SK-N-SH treated with all-trans-retinoic acid at 6 μM for 48 hours (cell line): ENCODE measurements at places on chromosomes 13 and 19.

DNA sequence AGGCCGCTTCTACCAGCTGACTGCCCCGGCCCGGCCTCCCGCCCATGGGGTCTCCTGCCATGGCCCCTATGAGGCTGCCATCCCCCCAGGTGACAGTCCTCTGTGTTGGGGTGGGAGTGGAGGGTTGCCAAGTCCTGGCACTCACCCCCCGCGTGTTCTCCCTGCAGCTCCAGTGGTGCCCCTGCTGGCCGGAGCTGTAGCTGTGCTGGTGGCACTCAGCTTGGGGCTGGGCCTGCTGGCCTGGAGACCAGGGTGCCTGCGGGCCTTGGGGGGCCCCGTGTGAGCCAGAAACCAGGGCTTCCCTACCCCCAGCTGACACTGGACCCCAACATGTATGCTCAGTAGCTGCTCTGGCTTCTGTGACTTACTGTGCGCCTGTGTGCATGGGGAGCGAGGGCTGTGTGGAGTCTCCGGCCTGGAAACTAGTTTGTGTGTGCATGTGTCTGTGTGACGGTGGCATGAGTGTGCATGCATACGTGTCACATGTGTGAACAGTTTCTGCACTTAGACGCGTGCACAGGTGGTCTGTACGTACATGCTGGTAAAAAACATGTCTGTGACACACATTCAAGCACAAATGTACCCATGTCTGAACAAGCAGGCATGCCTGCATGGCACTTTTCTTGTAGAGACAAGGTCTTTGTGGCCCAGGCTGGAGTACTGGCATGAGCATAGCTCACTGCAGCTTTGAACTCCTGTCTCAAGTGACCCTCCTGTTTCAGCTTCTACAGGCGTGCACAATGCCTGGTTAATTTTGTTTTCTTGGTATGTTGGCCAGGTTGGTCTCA lies 4.9 kb downstream of the ACP4 start:
- ATAC-seq = peak; percentile 39

- ATAC-seq = peak; percentile 52
These were observed at the start of gene BICRA for GRCh38 chr19:47608969-47609905. TSS of gene BICRA (plus strand) at chr19:47609134. CDS start at chr19:47673575, 64,441 bp downstream.

- no peak for ATAC-seq
These were observed 39.4 kb upstream of the MEDAG start for GRCh38 chr13:30866677-30867076.

DNA sequence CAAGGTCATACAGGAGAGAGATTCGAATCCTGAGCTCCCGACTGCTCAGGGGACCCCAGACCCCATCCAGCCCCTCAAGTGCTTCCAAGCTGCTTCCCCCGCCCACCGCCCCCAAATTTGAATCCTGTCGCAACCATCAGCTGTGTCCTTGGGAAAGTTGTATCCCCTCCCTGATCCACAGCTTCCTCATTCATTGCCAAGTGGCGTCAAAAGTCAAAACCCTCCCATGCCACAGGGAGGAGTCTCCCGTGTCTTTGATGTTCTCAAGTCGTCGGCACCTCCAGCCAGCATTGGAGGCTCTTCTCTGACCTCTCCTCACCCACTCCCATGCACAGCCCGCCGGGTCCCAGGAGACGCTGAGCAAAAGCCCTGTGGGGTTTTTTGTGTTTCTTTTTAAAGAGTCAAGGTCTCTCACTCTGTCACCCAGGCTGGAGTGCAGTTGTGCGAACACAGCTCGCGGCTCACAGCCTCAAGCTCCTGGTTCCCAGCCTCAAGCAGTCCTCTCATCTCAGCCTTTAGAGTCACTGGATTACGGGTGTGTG lies 2.8 kb upstream of the IFI30 start:
- ATAC-seq = no peak

DNA sequence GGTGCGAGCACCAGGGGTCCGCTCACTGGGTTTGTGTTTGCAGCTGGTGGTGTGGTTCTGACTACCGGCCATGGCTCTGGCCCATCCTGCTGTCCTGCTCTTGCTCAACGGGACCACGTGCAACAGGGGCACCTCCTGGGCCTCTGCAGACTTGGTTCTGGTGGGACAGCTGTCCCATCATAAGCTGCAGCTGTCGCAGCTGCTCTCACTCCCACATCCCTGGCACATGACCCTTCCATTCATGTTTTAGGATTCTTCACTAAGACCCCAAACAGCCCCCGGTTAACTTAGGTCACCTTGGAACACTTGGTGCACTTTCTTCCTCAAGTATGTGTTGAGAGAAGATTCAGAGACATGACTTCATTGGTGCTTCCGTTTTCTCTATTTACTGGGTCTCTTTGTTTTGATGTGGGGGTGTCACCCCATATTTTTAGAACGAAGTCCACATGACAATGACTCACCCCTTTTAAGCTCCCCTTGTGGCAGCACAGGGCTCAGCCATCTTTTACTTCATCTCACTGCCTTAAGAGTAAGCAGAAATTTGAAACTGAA lies 68.4 kb upstream of the ARHGEF7 start:
- ATAC-seq = no peak

DNA sequence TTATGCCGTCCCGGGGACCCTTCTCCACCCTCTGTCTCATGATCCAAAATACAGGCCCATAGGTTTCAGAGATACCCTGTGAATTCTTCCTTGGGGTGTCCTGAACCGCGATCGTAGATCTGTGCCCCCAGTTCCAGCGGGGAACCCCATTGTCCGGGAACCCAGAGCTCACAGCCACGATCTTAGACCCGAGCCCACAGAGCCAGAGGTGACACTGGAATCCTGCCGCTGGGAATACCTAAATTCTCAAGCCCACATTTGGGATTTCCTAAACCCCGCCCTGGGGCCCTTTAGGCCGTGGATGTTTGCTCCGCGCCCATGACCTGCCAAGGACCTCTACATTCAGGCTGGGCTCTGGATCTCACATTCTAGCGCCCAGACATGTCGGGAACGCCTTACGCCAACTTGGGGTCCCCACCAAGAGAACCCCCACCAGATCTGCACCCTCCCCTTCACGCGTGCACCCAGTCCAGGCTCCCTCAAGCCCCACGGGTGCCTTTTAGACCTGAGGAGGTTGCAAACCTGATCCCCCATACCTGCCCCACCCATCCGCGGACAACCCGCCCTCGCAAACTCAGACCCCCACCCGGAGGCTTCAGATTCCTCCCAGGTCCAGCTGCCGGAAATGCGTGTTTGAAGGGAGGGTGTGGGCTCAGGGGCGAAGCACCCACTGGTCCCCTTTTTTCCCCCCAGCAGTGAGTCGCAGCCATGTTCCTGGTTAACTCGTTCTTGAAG lies 605 bp downstream of the CAPNS1 start:
- peak; percentile 24 for ATAC-seq

DNA sequence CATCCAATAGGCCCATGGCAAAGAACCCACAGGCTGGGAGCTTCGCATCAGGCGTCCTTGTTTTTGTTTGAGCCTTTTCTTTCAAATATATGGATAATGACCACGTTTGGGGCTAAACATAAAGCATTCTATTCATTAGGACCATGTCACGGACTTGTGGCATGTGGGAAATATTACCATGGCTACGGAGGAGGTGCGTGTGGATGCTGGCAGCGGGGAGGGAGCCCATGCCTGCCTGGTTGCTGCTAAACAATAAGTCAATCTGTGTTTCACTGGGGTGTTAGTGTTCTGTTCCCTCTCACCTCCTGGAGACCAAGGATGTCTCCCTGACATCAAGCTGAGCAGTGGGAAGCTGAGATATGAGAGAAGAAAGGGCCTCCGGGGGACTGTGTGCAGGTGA lies 121.1 kb downstream of the IRS2 start:
- no peak for ATAC-seq

DNA sequence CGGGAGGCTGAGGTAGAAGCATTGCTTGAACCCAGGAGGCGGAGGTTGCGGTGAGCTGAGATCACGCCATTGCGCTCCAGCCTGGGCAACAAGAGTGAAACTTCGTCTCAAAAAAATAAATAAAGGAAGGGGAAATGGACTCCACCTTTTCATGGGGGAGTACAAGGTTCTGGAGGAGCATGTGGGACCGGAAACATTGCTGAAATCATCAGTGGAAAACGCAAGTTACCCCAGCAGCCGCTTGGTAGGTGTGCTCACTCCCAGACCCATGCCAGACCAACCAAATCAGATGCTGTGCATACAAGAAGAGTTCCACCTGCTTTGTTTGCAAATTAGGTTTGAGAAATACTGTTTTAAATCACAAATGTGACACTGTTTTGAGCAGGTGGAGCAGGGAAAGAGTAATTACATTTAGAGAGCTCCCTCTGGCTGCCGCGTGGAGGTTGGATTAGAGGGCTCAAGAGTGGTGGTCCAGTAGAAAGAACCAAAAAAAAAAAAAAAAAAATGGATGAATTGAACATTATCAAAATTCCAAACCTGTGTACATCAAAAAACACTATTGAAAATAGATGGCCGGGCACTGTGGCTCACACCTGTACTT lies 4.9 kb downstream of the ERICH4 start:
- no peak for ATAC-seq

- no peak for ATAC-seq
These were observed 450.8 kb downstream of the HS6ST3 start for GRCh38 chr13:96540670-96541069.

DNA sequence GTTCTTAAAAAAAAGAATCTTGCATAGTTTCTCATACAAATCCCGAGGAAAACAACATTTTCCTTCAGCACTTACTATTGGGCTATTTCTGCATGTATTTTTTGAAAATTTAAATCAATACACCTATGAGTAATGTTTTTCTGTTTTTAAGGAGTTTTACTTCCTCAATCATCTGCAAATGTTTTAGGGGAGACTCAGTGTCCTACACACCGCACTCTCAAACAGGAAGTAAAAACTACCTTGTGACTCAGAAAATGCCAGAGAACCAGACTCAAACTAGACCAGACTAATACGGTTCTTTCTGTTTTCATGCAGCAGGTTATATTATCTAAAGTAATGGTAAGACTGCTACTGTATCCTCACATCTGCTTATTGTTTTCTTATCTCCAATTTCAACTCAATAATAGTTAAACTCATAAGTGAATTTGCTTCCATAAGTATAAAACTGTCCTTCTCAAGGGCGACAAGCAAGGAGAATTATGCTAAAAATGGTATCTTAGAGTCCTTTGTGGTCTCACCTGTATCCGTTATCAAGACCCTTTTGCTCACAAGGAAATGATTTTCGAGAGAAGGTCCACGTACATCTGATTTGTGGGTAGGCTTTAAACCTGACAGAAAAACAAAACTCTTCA lies 52.5 kb downstream of the FLT3 start:
- ATAC-seq = no peak

- no peak for ATAC-seq
These were observed 383.7 kb downstream of the HS6ST3 start for GRCh38 chr13:96473526-96474180.

DNA sequence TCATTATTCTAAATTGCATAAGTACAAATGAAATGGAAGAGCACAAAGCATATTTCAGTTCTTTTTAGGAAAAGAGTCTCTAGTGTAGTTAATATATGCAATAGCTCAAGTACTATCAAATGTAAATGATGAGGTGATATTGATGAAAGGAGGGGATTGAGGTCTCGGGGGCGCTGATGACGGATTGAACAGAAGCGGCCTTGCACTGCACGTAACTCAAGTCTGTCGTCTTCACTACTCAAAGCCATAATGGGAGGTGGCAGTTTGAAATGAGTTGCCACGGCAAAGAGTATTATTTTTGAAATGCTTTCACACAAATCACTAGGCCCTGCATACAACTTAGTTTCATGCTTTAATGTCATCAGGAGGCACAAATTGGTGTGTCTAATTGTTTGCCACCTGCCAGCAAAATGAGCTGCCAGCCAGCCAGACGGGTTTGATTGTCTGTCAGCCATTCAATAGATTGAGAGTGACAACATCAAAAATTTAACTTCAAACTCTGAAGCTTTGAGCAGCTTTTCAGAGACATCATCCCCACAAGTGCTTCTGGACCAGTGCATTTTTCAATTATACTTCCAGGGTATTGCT lies 256.6 kb downstream of the NBEA start:
- ATAC-seq = no peak

DNA sequence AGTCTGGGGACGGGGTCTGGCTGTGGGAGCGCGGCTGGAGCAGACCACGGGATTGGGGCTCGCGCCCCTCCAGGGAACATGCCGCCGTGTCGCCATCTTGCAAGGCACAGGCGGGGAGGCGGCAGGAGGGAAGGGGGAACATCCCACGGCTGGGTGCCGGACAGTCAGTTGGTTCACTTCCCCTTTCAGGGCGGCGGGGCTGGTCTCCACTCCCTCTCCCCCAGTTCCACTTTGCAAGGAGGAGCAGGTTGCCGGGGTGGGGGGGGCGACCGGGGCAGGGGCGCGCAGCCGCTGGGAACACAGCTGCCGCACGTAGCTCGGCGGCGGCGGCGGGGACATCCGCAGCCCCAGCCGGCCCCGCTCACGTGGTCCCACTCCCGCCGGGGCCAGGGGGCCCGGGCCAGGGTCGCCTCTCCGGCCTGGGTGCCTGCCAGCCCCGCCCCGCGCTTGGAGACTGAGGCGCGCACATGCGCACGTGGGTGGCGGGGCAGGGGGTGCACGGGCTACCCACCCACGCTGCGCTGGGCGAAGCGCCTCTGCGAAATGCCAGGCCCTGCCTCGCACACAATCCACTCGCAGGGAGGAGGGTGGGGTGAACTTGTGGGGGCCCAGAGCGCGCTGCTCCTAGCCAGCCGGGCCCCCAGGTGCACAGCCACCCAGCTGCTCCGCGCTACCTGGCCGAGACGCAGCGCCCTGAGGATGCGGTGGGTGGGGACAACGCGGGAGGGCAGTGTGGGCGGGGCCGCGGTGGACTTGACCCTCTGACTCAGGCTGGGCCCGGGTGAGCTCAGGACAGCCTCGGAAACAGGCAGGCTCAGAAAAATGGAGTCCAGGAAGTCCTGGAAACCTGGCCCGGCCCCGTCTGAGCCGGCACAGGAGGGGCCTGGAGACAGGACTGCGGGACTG lies 6.4 kb downstream of the KLF16 start:
- peak; percentile 49 for ATAC-seq

- no peak for ATAC-seq
These were observed 11.0 kb downstream of the CYTH2 start for GRCh38 chr19:48480183-48480557.

DNA sequence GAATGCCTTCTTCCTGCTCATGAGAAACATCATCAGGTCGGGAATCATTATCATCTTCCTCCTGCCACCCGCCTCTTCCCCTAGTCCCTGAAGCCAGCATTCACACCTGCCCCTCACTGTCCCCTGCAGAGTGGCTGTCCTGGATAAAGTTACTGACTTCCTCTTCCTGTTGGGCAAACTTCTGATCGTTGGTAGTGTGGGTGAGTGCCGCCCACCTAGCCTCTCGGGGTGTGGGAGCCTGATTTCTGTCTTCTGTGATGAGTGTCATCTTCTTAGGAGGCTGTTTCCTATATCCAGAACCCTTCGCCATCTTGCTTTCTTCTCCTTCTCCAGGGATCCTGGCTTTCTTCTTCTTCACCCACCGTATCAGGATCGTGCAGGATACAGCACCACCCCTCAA lies 12.5 kb downstream of the SLC44A2 start:
- no peak for ATAC-seq

DNA sequence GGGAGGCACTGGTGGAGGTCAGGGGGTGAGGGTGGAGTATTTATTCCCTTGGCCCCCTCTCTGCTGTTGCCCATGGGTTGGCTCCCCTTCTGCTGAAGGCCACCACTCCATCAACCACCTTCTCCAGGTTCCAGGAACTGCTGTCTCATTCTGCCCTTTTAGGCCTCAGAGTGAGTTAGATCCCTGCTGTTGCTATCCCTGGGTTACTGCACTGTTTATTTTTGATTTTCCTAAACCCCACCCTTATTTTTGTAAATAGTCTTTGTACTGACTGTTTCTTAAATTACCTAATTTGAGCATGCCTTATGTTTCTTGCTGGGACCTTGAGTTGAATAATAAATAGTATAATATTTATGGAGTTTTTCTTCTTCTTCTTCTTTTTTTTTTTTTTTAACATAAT lies 132.8 kb downstream of the RGCC start:
- no peak for ATAC-seq
